ENCODE measurements at places on chromosomes 3 and 15.

DNA sequence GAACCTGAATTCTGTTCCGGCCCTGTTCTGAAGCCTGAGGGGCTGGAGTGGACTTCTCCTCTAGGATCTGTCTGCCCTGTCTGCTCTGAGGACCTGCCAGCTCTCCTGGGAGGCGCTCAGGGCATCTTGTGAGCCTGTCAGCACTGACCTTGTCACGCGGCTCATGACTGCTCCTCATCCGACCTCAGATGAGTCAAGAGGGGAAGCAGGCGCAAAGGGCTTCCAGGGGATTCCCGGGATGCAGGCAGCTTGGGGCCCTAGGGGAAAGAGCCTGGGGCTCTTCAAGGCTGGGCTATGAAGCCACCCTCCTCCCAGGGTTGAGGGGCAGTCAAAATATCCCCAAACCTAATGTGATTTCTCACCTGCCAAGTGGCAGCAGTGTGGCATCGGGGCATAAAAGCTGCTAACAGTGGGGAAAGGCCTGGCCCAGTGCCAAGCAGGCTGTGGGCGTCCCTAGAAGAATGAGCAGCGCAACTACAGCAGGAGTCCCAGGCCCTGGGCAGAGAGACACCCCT, 27.6 kb upstream of the ANKDD1A start:
- DNase-seq: peak; percentile 52

DNA sequence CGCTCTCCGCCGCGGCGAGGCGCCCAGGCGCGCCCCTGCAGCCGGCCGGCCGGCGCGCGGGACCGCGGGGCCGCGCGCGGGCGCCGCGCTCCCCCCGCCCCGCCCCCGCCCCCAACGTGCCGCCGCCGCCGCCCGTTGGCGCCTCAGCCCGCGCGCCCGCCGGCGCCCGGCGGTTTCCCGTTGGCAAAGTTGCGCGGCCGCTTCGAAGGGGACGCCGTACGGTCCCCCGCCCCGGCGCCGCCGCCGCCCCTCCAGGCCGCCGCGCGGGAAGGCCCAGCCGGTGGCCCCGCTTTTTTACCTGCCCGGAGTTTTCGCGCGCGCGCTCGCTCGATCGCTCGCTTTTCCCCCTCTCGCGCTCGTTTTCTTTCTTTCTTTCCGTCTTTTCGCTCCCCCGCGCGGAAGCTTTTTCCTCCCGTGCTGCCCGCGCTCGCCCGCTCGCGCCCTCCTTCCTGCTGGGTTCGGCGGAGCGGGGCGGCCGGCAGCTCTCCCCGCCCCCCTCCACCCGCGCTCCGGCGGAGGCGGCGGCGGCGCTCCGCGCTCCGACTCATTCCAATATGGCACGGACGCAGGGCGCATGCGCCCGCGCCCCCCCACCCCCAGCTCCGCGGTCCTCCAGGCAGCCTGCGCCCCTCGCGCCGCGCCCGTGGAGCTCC, at the start of gene SFMBT1:
Gene SFMBT1 (minus strand): TSS at position 556 of the 653 bp plus-strand sequence. CDS start 76,945 bp downstream, outside the sequence.
- DNase-seq: peak; percentile 20

GRCh38 chr15:78213425-78213750, 21.0 kb downstream of the ACSBG1 start:
- no peak for DNase-seq

GRCh38 chr3:143331350-143331749, 211.8 kb downstream of the CHST2 start:
- DNase-seq: no peak

GRCh38 chr15:98043160-98044014, 82.9 kb downstream of the ARRDC4 start:
- DNase-seq: no peak

DNA sequence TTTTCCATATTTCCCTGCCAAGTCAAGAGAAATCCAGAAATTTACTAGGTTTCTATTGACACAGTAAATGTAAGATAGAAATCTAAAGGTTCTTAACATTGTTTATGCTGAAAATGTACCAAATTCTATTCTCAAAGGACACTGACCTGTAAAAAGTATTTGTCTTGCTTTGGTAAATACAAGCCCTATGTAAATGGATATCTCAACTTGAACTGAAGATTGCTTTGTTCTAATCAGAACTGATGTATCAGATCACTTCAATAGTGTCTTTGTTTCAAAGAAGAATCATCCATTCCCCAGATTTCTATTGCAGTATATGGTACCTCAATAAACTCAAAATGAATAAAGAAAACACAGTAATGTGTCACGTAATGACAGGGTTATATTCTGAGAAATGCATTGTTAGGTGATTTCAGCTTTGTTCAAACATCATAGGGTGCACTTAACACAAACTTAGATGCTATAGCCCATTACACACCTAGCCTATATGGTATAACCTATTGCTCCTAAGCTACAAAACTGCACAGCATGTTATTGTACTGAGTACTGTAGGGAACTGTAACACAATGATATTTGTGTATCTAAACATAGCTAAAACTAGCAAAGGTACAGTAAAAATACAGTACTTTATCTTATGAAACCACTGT, 143.5 kb upstream of the NECTIN3 start:
- no peak for DNase-seq

- DNase-seq: no peak
Observed at GRCh38 chr15:64501396-64501715, 41.0 kb downstream of the ZNF609 start.

All from Kasumi-1 (cell line).